Heart left ventricle (tissue), 16 donors: ENCODE measurements at places on chromosomes 11 and 22. TPM values are rescaled to one million over a fixed set of nuclear protein-coding genes. Genes with fewer than 3 reads are reported as not detected.

KCNJ11 gene
- total RNA-seq, result 11.5 TPM

MS4A15 gene
- total RNA-seq, result not detected

- no peak for DNase-seq
These were observed 2.4 kb downstream of the OR52E1 start for GRCh38 chr11:5071799-5072198.

DEUP1 gene
- not detected for total RNA-seq

DNA sequence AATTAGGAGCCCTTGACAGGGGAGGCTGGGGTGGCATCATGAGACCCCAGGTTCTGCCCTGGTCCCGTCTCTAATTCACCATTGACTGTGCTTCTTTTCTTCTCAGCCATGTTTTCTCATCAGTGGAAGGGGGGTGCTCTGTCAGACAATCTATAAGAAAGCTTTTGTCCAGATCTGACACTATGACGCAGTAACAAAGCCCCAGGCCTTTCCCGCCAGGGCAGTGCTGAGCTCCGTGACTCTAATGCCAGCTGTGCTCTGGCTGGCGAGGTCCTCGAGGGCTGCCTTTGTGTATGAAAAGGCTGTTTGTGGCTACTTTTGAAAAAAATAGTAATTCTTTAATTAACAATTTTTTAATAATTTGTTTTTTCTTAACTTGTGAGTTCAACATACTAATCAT is 3.2 kb downstream of the CD6 start:
- no peak for DNase-seq

FDXACB1 gene
- 0.94 TPM for total RNA-seq

DBX1 gene
- total RNA-seq, result not detected

- DNase-seq, result no peak
These were observed 98.2 kb upstream of the BID start for GRCh38 chr22:17872471-17872870.

CFAP300 gene
- 0.50 TPM for total RNA-seq

DNA sequence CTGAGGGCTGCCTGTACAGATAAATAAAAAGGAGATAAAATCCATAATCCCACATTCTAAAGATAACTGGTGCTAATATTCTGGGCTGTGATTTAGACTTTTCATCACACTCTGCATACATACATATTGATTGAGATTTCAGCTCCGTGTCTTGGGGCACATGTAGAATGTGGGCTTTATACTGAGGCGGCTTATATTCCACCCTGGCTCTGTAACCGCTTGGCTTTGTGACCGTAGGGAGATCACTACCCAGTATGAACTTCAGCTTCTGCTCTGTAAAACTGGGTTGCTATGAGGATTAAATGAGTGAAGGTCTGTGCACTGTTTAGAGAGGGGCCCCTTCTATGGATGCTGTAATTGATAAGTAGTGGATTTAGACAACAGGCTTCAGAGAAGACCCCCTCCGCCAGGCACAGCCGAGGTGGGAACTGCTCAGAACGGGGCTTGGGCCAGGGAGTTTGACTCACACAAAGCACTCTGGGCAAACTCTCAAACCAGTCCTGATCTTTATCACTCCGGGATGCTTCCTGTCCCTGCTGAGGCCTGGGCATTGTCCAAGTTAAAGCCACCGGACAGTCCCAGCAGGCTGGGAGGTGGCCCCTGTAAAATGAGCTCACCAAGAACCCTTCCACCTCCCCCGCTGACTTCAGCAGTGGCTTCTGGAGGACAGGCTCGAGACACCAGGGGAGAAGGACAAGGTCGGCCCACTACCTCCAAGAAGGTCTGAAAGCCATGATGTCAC is 17.2 kb downstream of the KIAA1671 start:
- peak; percentile 82 for DNase-seq
